ENCODE measurements at places on chromosomes 16 and 17.

DNA sequence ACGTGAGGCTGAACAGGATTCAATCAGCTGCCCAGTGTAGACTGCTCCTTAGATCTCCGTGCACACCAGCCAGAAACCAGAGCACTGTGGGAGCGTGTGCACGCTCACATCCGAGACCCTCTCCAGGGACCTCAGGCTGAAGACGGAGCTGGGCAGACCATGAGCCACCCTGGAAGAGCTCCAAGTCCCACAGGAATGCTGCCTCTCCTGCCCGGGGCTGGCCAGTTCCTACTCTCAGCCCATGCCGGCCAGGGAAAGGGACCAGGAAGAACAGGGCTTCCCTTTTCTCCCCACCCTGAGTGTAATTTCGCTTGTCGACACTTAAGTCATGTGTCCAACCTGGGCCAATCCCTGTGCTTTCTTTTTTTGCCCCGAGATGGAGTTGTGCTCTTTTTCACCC is 6.9 kb downstream of the ALYREF start:
- no peak for DNase-seq

GRCh38 chr17:43875476-43876147 is 28.6 kb downstream of the CD300LG start:
- DNase-seq, result no peak

DNA sequence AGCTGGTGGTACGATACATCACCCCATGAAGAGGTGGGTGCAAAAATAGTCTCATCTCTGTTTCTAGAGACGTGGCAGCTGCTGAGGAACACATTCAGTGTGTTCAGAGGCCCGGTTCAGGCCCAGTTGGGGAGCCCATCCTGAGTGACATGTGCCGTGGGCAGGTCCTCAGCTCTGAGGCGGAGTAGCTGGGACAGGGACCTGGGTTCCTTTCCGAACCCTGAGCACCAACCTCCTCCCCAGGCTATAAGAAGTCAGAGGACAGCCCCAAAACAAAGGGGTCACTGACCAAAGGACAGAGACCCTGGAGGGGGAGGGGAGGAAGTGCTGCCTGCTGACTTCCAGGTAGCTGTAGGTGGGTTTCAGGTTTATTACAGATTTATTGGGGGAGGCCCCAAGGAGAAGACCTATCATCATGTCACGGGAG is 5.1 kb downstream of the LDHD start:
- no peak for DNase-seq

DNA sequence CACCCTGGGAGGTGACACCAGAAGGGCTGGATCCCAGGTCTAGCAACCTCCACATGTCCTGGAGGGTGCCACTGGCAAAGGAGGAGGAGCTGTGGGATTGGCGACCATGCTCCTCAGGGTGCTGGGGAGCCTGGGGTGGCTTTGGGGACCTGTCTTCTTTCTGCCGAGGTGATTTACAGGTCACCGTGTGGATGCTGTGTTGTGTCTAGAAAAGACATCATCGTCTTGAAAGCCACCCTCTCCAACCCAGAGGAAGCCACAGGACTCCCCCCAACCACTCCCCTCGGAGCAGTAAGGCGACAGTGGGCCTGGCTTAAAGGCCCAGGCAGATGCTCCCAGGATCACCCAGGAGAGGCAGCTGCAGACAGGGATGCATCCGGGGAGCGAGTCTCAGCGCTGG is 29.7 kb upstream of the FASN start:
- DNase-seq, result no peak

- DNase-seq, result no peak
These were observed 46.0 kb upstream of the MMP2 start for GRCh38 chr16:55433030-55433429.

DNA sequence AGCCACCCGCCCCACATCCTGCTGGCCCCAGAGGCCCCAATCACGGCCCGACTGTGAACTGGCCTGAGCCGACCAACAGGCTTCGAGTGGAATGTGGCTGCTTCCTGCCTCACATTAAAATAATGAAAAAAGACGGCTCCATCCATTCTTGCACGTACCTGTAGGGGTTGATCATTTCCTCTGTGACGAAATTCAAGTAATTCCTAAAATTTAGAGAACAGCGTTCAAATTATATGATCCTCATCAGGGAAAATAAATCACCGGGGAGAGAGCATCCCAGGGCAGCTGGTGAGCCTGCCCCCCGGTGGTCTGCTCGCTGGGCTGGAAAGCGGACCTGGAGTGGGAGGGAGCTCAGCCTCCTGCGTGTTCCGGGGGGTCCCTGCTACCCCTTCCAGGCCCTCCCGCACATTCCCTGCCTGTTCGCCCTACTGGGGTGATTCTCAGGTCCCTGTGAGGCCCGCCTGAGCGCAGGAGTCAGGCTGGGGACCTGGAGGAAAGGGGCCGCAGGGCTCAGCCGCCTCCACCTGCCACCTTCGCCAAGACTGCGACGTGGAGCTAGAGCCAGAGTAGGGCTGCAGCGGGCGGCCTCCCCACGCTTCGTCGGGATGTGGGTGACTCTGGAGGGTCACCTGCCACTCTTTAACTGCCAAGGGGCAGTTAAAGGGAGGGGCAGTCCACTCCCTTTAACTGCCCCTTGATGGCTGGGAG is 28.9 kb downstream of the SLC7A5 start:
- DNase-seq, result no peak

- peak; percentile 72 for DNase-seq
These were observed at the start of gene FAM171A2 for GRCh38 chr17:44363613-44364159. FAM171A2 (minus strand) TSS chr17:44363853; CDS start chr17:44363714, 139 bp downstream.

DNA sequence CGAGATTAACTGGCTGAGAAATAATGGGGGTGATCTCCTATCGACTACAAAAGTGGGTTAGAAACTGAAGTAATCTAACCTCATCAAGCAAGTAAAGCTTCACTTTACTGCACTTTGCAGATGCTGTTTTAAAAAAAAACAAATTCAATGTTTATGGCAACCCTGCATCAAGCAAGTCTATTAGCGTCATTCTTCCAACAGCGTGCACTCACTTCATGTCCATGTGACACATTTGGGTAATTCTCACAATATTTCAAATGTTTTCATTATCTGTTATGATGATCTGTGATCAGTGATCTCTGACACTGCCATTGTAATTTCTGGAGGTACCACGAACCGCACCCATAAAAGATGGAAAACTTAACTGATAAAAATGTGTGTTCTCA is 70.8 kb downstream of the KANSL1 start:
- DNase-seq, result no peak

GRCh38 chr17:29557085-29557738 is 9.6 kb downstream of the ABHD15 start:
- DNase-seq, result no peak

DNA sequence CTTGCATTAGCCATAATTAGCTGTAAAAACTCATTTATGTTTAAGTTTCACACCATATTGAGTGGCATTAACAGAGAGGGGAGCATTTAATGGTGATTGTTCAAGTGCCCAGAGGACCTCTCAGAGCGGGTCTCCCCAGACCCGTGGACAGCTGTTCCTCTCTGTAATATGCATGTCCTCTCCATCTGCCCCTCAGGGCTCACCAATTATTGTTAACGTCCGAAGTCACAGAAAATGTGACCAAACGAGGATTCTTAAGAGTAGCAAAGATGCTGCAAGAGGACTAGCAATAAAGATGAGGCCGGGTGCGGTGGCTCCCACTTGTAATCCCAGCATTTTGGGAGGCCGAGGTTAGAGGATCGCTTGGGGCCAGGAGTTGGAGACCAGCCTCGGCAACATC is 130.2 kb downstream of the CPPED1 start:
- no peak for DNase-seq

- DNase-seq, result no peak
These were observed 30.7 kb upstream of the ICAM2 start for GRCh38 chr17:64051153-64051552.

DNA sequence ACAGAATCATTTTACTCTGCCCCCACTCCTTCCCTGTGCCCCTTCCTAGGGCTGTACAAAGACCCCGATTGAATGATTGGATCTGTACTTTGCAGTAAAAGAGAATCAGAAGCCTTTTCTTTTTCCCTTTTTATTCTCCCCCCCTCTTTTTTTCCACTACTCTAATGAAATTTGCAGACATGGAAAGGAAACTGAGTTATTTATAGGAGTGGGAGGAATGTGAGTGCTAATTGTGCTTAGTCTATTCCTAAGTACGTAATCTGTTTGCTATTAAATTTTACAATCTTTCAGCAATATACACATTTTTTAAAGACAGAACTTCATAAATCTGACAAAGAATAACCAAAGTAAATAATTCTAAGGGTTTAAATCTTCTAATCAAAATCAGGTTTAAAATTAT is 314.3 kb downstream of the MAP2K6 start:
- no peak for DNase-seq

GRCh38 chr16:30066761-30067583 is 1.4 kb downstream of the ALDOA start:
- DNase-seq, result no peak

- no peak for DNase-seq
These were observed 76.2 kb upstream of the TMEM97 start for GRCh38 chr17:28242791-28243190.

DNA sequence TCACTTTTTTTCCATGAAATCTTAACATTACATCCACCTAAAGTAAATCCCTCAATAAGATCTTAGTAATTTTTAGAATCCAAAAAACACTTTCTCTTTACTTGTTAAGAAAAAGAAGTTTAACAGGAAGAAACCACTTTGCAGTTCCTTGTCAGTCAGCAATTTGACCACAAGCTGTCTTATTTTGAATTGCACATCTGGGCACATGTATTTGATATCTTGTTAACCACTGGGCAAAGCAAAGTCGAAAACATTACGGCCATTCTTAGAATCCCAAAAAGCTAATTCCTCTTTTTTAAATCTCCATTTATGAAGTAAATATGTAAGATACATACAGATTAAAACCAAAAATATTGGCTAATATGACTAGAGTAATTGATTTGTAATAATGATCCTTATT is 1.1 kb downstream of the ABCA10 start:
- DNase-seq, result no peak

- DNase-seq, result peak; percentile 25
These were observed 7.3 kb upstream of the TRPV2 start for GRCh38 chr17:16407911-16408588.

- no peak for DNase-seq
These were observed 82.6 kb downstream of the NDEL1 start for GRCh38 chr17:8518326-8518725.

- no peak for DNase-seq
These were observed 26.9 kb downstream of the PTRH2 start for GRCh38 chr17:59680314-59680713.

- DNase-seq, result no peak
These were observed 488.6 kb downstream of the CDH8 start for GRCh38 chr16:61547626-61548025.

GRCh38 chr17:29973005-29973404 is 31.6 kb downstream of the EFCAB5 start:
- DNase-seq, result no peak

DNA sequence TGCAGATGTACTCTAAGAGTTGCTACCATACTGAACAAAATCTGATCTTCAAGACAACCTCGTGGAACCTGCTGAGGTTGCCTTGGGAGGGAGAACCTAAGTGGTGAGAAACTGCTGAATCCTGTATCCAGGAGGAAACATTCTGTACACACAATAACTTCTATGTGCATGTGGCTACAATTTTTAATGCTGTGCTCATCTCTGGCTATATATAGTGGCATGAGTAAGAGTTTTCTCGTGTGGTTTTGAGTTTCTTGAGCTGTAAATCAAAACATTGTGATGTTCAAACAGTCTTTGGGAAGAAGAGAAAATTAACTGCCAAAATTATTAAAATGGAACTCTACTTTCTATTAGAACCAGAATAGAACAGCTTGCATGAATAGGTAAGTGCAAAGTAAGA is 206.8 kb downstream of the CA10 start:
- no peak for DNase-seq

- DNase-seq, result no peak
These were observed 18.2 kb downstream of the MPP3 start for GRCh38 chr17:43814714-43815113.

GRCh38 chr16:3654249-3654991 is at the start of gene DNASE1:
DNASE1 (plus strand) TSS chr16:3654691; CDS start chr16:3655374, 683 bp downstream.
- DNase-seq, result peak; percentile 68

DNA sequence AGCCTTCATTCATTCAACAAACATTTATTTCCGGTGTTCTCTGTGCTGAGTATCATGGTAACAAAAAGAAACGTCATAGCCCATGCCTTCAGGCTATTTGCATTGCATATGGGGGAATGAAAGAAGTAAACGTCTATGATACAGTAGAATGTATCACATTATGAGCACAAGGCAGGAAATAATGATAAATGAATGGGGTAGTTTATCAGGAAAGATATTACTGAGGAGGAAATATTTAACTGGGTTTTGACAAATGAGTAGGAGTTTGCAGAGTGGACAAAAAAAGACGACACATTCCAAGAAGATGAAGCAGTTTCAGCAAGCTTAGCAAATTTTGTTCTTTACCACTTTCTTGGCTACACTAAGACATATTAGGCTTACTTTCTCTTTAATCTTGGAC is 1.3 kb upstream of the KRTAP4-7 start:
- DNase-seq, result no peak

GRCh38 chr17:29628644-29629043 is 5.9 kb upstream of the CORO6 start:
- no peak for DNase-seq

GRCh38 chr16:64459821-64460220 is 662.0 kb downstream of the CDH11 start:
- DNase-seq, result no peak

DNA sequence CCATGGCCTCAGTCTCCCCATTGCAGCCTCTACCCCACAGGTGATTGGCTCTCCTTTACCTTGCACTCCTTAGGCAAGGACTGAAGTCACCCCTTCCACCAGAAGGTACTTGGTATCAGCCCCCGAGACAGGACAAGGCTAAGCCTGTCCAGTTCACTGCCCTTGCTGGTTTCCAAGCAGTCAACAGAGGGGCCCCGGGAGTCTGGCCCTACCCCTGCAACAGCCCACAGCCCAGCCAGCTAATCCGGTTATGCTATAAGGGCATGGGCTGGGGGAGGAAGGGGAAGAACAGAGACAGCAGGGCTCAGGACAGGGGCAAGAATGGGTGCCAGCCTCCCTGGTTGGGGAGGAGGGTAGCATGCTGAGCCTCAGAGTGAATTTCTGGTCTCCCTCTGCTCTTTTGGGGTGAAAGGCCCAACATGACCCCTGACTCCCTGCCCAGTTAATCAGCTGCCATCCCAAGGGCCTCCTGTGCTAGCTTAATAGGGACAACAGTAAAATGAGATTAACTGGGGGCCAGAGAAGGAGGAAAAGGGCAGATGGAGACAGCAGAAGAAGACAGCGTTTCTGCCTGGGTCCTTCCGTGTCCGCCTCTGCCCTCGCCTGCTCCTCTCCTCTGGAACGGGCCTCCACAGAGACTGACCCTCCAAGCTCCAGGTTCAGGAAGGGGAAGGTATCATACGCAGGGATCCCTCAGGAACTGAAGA is 10.7 kb downstream of the DLG4 start:
- DNase-seq, result no peak

- DNase-seq, result peak; percentile 93
These were observed 3.5 kb upstream of the RPL13 start for GRCh38 chr16:89556750-89557689.

Data from stimulated activated CD4-positive, alpha-beta T cell treated with anti-CD3 and anti-CD28 coated beads, Interleukin-2, amount 100 ng/mL, for 24 hours (primary cell).